ENCODE measurements at places on chromosomes 11 and 22.

- peak; percentile 49 for DNase-seq
Measured at GRCh38 chr22:24768537-24769374, 5.8 kb downstream of the PIWIL3 start.

- DNase-seq, result no peak
Measured at GRCh38 chr11:65580031-65580692, 4.3 kb downstream of the EHBP1L1 start.

DNA sequence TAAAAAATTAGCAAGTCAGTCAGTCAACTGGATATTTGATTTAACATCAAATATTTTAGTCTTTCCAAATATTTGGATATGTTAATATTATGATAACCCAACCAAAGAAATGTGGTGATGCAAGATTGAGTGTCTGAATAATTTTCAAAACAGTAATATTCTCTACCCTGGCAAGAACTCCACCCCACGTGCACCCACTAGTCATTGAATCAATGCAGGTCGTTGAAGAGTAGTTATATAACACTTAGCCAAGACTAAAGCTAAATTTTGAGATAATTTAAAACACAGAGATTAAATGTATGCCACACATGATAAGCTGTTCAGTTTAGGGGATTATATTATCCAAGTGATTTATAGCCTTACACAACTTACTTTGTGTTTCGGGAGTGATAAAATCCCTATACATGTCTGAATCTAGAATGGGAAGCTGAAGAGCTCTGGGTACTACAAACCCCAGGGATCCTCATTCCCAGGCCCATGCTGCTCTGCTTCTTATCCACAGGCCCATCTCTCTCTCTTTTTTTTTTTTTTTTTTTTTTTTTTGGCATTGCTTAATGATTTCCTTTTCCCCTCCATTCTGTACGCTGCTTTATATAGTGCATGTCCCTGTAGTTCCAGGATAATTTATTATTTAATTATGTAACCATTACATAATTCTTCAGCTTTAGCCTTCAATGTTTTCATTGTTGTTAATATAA, 392.9 kb downstream of the NTM start:
- DNase-seq, result no peak

GRCh38 chr11:115168229-115168671, 336.0 kb downstream of the CADM1 start:
- DNase-seq, result no peak

DNA sequence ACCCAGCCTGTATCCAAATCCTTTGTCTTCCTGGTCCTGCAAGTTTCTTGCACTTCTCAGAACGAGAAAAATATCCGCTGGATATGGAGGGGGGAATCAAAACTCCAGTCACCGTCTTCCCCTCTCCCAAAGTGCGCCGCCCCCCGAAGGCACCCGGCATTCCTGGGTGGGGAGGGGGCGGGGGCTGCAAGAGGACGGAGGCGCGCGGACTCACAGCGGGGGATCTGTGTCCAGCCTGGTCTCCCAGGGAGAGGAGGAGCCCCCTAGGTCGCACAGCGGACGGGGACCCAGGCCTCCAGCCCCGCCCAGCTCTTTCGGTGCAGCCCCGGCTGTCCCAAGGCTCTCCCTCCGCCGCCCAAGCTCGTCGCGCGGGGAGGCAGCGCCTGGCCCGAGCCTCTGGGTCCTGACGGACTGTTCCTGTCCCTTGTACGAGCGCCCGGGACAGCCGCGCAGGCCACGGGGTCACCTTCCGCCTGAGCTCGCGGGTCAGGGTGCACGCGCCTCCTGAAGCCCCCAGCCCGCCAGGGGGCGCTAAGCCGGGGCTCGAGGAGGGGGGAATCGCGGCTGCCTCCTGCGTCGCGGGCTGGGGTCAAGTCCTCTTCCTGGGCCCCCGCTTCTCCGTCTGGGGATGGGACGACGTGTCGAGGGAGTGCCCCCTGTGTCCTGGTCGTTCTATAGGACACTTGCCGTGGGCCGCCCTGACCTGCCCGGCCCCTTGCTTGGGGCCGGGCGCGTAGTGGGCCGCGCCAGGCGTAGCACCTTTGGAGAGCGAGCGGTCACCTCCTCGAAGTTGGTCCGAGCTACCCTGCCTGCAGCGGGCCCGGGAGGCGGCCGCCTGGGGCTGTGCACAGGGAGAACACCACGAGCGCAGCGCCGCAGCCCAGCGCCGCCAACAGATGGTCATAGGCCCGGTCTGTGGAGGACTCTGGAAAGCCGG, 2.4 kb upstream of the WNT11 start:
- peak; percentile 34 for DNase-seq

All from endothelial cell of umbilical vein (primary cell).